Myocyte (in vitro differentiated cells): ENCODE measurements at places on chromosomes 6 and 20. TPM values are rescaled to one million over a fixed set of nuclear protein-coding genes. Genes with fewer than 3 reads are reported as not detected.

- DNase-seq, result no peak
Measured at GRCh38 chr20:22052025-22052650, 346.7 kb downstream of the PAX1 start.

DNA sequence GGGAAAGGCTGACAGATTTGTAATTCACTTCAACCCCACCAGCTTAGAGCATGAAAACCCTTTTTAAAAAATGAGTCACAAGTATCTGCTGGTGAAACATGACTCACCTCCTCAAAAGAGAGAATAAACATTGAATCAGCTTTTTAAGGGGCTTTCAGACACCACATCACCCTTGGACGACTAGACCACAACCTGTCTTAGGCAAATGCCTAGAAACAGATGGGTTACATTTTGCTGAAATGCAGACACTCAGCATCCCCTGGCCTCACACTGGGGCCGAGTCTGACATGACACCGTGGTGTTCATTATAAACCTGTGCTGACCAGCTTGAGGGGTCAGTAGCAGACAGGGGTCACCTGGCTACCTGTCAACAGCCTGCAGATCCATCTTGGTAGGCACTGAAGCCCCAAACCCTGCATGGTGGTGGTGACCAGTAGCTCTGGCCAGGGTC is 175.3 kb upstream of the CST7 start:
- peak; percentile 15 for DNase-seq

TMEM74B gene
- not detected in 2 replicates for total RNA-seq

DNA sequence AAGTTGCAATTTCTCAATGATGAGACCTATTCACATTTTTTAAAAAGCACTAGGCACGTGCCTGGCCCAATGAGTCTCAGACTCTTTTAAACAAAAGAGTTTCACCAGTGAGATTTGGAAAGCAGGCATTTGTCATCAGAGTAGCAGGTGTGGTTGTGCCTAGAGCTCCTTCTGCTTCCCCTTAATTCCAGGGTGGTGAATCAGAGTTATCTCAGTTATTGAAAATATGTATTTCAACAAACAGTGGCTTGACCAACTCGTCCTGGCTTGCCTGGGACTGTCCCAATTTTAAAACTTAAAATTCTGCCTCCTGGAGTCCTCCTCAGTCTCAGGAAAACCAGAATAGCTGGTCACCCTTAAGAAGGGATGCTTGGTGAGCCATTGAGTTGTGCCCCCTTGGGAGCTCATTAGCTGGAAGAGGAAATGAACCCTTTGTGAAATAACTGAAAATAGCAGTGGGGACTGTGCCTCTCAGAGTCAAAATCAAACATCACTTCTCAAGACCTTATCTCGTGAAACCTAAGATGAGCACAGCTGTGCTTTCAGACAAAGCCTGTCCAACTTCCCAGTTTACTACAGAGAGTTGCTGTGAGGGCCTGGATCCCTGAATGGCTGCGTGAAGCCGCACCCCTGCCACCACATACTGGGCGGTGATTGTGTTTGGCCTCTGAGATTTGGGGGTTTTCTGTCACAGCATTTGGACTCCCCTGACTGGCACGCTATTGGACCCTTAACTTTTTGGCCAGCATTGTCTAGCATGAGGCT is 116.3 kb downstream of the ANKRD60 start:
- DNase-seq, result peak; percentile 97

GRCh38 chr6:22668717-22669116 is 99.4 kb downstream of the HDGFL1 start:
- DNase-seq, result no peak

ZKSCAN8 gene
- total RNA-seq, result 23.8 and 26.4 TPM in 2 replicates

MTCH1 gene
- total RNA-seq, result 138 and 183 TPM in 2 replicates

- peak; percentile 8 for DNase-seq
Measured at GRCh38 chr20:43383026-43383795, 74.5 kb upstream of the SRSF6 start.

- no peak for DNase-seq
Measured at GRCh38 chr20:42945234-42945994, 244.3 kb downstream of the PTPRT start.

- DNase-seq, result peak; percentile 44
Measured at GRCh38 chr6:46963626-46964025, 41.9 kb upstream of the ADGRF5 start.

DNA sequence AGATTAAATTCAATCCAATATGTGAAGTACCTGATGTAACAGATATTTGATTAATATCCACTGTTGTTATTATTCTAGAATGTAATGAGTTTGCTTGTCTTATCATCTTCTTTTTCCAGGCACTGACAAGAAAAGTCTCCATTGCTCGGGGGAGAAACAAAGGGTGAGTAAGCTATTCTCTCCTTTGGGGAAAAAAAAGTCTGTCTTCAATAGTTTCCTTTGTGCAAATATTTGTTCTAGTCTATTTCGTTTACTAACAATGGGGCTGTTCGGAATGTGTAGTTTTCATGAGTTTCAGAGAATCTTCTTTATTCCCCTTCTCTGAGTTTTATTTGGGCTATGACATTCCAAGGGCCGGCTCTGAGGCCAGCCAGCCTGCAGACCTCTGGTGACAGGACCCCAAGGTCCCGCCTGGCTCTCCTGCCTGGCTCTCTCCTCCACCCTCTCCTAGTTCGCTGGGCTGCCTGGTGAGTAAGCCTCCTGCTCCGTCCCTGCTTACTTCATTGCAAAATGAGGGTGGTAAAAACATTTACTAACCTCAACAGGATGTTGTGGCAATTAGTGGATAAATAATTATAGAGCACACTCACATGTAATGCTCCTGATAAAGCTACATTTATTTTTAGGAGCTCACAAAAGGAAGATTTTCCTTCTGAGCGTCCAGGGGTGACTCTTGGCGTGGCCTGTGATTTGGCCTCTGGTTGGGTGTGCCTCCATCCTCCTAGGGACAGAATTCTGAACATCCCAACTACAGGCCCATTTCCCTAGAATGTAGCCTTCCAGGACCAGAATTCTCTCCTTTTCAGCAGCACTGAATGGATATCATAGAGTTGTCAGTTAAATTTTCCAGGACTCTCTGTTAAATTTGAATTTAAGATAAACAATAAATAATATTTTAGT is 43.1 kb upstream of the SNX9 start:
- peak; percentile 33 for DNase-seq

BMP7 gene
- total RNA-seq, result not detected in 2 replicates

DNA sequence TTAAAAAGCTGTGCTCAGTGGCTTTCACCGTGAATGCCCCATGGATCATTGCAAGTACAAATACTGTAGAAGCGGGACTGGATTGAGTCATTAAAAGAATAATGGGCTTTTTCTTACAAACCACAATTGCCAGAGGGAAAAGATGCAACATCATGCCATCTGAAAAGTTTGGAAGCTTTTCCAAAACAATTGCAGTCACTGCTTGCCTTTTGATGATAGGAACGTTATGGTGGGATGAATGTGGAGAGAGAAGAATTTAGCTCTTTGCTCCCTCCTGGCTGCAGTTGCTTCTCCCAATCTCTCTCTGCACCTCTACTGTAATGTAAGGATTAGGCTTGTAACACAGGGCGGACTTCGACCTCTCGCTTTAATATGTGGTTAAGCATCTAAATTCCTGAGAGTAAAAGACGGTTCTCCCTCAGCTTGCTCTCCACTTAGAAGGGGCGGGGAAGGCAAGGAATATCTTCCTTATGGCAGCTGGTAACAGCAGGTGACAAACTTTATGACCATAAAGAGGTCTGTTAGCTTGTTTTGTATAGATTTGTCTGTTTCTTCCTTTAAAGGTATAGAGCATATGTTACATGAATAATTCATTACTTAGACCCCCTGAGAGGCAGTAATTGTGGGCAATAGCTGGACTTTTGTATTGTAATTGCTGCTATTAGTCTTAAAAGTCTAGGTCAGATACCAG is 376.1 kb downstream of the UTRN start:
- peak; percentile 24 for DNase-seq

C6orf118 gene
- total RNA-seq, result 0.52 and 3.5 TPM in 2 replicates

GRCh38 chr6:143206550-143206949 is 145.9 kb downstream of the AIG1 start:
- DNase-seq, result no peak

LHFPL5 gene
- not detected in 2 replicates for total RNA-seq

- DNase-seq, result peak; percentile 79
Measured at GRCh38 chr6:17418281-17419188, 25.1 kb downstream of the CAP2 start.

- DNase-seq, result no peak
Measured at GRCh38 chr6:163469459-163469985, 55.0 kb downstream of the QKI start.

DNA sequence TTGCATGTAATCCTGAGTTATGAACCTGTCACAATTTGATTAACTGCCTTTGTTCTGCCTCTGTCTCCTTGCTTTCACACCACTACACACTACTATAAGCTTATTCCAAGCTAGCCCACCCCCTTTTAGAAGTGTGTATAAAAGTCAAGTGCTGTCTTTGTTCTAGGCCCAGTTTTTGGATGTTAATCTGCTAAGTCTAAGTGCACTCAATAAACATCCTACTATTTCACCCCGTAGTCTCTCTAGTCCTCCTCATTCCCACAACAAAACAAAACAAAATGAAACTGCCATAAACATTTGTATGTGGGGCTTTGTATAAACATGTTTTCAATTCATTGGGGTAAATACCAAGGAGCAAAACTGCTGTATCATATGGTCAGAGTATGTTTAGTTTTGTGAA is 16.1 kb upstream of the SPACA1 start:
- no peak for DNase-seq

MOCS1 gene
- 12.8 and 14.6 TPM in 2 replicates for total RNA-seq

DNA sequence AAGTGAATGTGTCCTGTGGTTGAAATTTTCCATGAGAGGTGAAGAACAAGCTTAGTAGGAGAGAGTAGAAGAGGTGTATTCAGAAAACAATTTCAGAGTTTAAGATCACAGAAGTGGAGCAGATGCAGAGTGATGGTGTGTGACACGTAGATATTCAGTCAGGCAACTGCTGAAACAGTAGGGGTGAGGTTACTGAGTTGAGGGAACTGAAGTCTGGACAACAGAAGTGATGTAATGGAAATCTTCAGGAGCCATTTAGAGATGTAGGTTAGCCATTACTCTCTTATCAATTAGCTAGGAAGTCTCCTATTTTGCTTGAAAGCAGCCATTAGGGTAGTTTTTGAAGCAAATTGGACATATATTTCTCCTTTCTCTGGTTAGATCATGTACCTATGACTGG is 584.4 kb downstream of the PKHD1 start:
- DNase-seq, result no peak

DNA sequence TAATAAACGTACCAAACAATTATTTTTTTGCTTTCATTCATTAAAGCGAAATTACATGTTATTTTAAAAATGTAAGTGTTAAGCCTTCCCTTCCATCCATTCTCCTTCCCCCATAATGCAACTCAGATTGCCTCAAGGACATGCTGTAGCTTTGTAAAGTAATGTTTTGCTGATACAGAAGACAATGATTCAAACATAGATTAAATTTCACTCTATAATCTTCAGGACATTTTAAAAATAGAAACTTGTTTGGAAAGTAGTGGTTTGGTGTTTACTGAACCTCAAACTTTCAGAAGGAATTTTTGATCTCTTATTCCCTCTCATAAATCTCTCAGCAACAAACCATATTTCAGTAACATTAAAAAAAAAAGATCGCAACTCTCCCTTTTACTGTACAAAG is 350.9 kb upstream of the HSF2 start:
- peak; percentile 42 for DNase-seq

TMEM244 gene
- 0.83 TPM in 1 of 2 replicates, not detected in the other for total RNA-seq

GRCh38 chr6:153503810-153504209 is 372.7 kb upstream of the RGS17 start:
- DNase-seq, result no peak

- DNase-seq, result no peak
Measured at GRCh38 chr20:1185316-1185741, 548 bp upstream of the TMEM74B start.

AVP gene
- not detected in 2 replicates for total RNA-seq

GRCh38 chr6:169962604-169963469 is 211.4 kb downstream of the ERMARD start:
- DNase-seq, result no peak
